ENCODE measurements at places on chromosomes 13 and 19. TPM values are rescaled to one million over a fixed set of nuclear protein-coding genes. Genes with fewer than 3 reads are reported as not detected.
A peak's percentile ranks its signal among the peaks of the same experiment; 100 is the strongest.

GRCh38 chr13:54852831-54853230 is 1824.2 kb downstream of the OLFM4 start:
- H3K27me3 ChIP-seq, result no peaks in the 10 kb centered on the region
- H3K4me1 ChIP-seq, result no peaks in the 10 kb centered on the region
- no peak overlapping the region for H3K4me3 ChIP-seq
- no peak for DNase-seq

DNA sequence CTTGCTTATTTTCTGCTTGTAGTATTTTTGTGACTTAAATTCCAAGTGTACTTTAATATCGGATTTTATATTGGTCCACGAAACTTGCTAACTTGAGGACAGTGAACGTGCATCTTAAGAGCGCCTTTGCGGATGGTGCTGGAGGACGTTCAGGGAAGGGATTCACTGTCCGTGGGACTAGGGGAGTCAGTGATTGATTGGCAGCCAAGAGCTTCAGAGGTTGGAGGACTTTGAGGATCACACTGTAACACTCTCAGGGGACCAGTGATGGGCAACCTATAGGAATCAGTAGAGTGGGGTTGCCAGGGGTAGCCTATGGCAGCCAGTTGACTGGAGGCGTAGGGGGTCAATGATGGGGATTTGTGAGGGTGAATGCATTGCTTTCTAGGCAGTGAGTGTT is 516 bp downstream of the ZNF175 start:
- no peak for DNase-seq
- H3K27ac ChIP-seq, result peak overlapping the region; percentile 95
- H3K36me3 ChIP-seq, result peaks cover 5% of the 10 kb centered on the region
- H3K4me3 ChIP-seq, result peak overlapping the region; percentile 53
- peaks cover 6% of the 10 kb centered on the region for H3K27me3 ChIP-seq

DNA sequence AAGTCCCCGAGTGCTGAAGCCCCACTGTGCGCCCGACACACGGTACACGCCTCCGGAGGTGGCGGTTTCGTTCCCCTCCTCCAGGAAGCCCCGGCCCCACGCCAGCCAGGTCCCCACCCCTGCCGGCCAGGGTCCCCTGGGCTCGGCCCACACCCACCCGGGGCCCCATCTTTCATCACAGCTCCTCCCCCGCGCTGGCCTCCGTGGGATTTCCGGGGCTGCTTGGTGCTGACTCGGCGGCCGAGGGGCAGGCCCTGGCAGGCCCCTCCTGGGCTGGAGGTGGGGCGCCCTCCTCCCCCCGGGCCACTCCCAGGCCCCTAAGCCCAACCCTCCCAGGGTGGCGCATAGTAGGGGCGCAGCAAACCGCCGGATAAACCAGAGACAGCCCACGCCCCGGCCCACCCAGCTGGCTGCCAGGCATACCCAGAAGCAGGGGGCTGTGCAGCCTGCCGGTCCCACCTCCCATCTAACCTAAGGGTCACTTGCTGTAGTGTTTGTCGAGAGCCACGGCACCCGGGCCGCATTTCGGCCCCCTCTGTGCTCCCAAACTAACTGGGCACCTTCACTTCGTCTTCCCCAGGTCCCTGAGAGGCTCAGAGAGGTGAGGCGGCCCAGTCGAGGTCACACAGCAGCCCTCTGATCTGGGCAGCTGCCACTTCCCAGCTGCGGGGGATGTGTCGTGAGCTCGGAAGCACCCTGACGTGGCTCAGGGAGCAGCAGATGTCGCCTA is 6.6 kb downstream of the ZBTB7A start:
- H3K36me3 ChIP-seq, result no peaks in the 10 kb centered on the region
- H3K4me1 ChIP-seq, result peaks cover 25% of the 10 kb centered on the region
- H3K27me3 ChIP-seq, result no peaks in the 10 kb centered on the region

GRCh38 chr19:6740589-6741343 is 1.3 kb downstream of the TRIP10 start:
- DNase-seq, result peak; percentile 46
- H3K36me3 ChIP-seq, result no peaks in the 10 kb centered on the region
- no peaks in the 10 kb centered on the region for H3K27me3 ChIP-seq

GRCh38 chr13:99356262-99357091 is 49.3 kb upstream of the GPR183 start:
- H3K4me1 ChIP-seq, result peaks cover 24% of the 10 kb centered on the region
- no peak overlapping the region for H3K4me3 ChIP-seq
- no peaks in the 10 kb centered on the region for H3K27me3 ChIP-seq

Gene ERICH4
- not detected for total RNA-seq

Gene KLK14
- not detected for total RNA-seq

Gene OR10H5
- total RNA-seq, result not detected

Gene HIF3A
- 8.5 TPM for total RNA-seq

Gene OR2Z1
- total RNA-seq, result not detected

Gene CCDC169
- total RNA-seq, result 2.5 TPM
